ENCODE measurements at places on chromosomes 3 and 15.

- H3K27me3 ChIP-seq, result no peaks in the 10 kb centered on the region
- H3K36me3 ChIP-seq, result peaks cover 11% of the 10 kb centered on the region
- H3K27ac ChIP-seq, result no peak overlapping the region
- DNase-seq, result no peak
- no peaks in the 10 kb centered on the region for H3K4me1 ChIP-seq
- H3K4me3 ChIP-seq, result no peak overlapping the region
These were observed 8.6 kb downstream of the SPG11 start for GRCh38 chr15:44654858-44655257.

GRCh38 chr3:59304296-59304695, 254.5 kb upstream of the CFAP20DC start:
- no peak overlapping the region for H3K27ac ChIP-seq
- H3K4me1 ChIP-seq, result no peaks in the 10 kb centered on the region
- H3K27me3 ChIP-seq, result no peaks in the 10 kb centered on the region
- no peak overlapping the region for H3K4me3 ChIP-seq

DNA sequence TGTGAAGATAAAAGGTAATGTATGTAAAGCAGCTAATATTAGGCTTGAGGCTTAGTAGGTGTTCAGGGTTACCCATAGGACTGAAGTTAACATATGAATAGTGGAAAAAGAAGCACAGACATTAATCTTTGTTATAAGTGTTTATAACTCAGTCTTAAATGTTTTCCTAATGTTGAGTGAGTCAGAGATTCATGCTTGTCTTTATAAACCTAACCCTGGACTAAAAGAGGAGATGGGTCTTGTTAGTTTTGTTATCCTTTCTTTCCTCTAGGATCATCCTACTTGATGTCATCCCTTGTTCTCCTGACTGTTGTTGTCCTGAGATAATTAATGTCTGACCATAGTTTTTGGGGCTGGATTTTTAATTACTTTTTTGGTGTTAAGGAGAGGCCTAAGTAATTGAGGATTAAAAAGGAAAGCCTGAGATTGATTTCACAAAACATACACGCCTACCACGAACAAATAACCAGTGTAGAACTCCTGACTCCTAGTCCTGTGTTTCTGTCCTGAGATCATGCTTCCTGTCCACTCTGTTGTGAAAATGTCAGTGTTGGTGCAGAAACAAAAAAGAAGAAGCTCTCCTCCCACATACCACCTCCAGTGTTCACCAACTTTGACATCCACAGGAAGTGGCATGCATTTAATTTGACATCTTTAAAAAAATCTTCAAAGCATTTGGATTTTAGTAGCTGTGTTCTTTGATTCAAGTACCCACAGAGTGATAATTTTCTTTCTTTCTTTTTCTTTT, 8.4 kb downstream of the MITF start:
- H3K36me3 ChIP-seq, result no peaks in the 10 kb centered on the region
- no peak overlapping the region for H3K4me3 ChIP-seq
- DNase-seq, result no peak
- H3K4me1 ChIP-seq, result no peaks in the 10 kb centered on the region

DNA sequence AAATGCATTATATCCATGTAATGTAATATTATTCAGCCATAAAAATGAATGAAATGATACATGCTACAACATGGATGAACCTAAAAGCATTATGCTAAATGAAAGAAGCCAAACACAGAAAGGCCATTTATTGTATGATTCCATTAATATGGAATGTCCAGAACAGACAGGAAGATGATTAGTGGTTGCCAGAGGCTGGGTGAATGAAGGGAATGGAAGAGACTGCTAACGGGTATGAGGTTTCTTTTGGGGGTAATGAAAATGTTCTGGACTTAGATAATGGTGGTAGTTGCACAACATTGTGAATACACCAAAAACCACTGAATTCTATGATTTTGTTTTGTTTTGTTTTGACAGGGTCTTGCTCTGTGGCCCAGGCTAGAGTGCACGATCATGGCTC, 61.6 kb upstream of the MAP4 start:
- no peak overlapping the region for H3K4me3 ChIP-seq
- no peaks in the 10 kb centered on the region for H3K27me3 ChIP-seq
- H3K27ac ChIP-seq, result no peak overlapping the region
- DNase-seq, result no peak
- no peaks in the 10 kb centered on the region for H3K36me3 ChIP-seq
- H3K4me1 ChIP-seq, result peaks cover 28% of the 10 kb centered on the region

GRCh38 chr15:33115191-33115861, 79.2 kb downstream of the FMN1 start:
- no peak overlapping the region for H3K27ac ChIP-seq
- H3K4me1 ChIP-seq, result no peaks in the 10 kb centered on the region
- no peak overlapping the region for H3K4me3 ChIP-seq
- no peak for DNase-seq
- H3K36me3 ChIP-seq, result no peaks in the 10 kb centered on the region

- no peaks in the 10 kb centered on the region for H3K27me3 ChIP-seq
- DNase-seq, result no peak
- H3K27ac ChIP-seq, result peak overlapping the region; percentile 65
- H3K36me3 ChIP-seq, result no peaks in the 10 kb centered on the region
- peaks cover 52% of the 10 kb centered on the region for H3K4me1 ChIP-seq
These were observed 25.4 kb downstream of the PPM1L start for GRCh38 chr3:160781402-160781801.

DNA sequence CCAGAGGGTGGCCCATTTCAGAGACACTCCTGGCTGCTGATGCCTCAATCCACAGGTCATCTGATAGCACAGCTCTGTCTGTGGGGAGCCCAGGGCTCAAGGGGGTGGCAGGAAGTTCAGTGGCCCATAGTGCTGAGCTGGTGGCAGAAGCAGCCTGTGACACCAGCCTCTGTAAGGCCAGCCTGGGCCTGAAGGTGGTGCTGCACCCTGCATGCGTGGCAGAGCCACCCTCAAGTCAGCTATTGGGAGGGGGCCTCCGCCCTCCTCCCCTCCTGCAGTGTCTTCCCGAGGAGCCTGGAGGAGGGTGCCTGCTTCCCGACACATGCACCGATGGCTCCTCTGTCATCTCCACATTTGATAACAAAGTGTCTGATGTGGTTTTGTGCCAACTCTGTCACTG, 3.0 kb downstream of the PLA1A start:
- H3K36me3 ChIP-seq, result no peaks in the 10 kb centered on the region
- H3K27ac ChIP-seq, result no peak overlapping the region
- DNase-seq, result no peak

- no peaks in the 10 kb centered on the region for H3K27me3 ChIP-seq
- no peaks in the 10 kb centered on the region for H3K4me1 ChIP-seq
These were observed 50.9 kb upstream of the BHLHE40 start for GRCh38 chr3:4928277-4928789.

GRCh38 chr3:169204751-169205150, 458.8 kb downstream of the MECOM start:
- peaks cover 6% of the 10 kb centered on the region for H3K4me1 ChIP-seq
- no peak overlapping the region for H3K4me3 ChIP-seq

- H3K4me3 ChIP-seq, result no peak overlapping the region
- no peak overlapping the region for H3K27ac ChIP-seq
- H3K36me3 ChIP-seq, result no peaks in the 10 kb centered on the region
- no peaks in the 10 kb centered on the region for H3K4me1 ChIP-seq
- no peak for DNase-seq
These were observed 18.3 kb downstream of the LMCD1 start for GRCh38 chr3:8519774-8520448.

DNA sequence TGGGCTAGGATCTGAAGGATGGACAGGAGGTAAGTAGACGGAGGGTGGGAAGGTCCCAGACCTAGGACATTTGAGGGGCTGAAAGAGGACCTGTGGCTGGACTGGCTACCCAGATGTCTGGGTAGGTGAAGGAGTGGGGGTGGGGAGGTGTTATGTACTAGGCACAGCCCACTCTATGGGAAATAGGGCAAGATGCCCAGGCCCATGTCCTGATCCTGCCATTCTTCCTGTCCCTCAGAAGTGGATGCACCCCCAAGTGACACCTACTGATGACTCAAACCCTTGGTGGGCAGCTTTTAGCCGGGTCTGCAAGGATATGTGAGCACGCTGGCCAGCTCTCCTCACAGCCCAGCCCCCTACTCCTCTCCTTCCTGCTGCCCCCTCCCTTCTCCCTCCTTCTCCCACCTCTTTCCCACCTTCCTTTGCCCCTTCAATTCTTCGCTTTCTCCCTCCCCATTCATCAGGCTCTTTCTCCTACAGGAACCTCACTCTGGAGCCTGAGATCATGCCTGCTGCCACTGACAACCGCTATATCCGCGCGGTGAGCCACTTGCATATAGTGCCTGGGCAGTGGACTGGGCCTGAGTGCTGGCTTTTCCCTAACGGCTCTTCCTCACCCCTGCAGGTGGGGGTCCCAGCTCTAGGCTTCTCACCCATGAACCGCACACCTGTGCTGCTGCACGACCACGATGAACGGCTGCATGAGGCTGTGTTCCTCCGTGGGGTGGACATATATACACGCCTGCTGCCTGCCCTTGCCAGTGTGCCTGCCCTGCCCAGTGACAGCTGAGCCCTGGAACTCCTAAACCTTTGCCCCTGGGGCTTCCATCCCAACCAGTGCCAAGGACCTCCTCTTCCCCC, 5.2 kb downstream of the ACY1 start:
- peaks cover 8% of the 10 kb centered on the region for H3K36me3 ChIP-seq
- DNase-seq, result no peak
- H3K4me1 ChIP-seq, result peaks cover 10% of the 10 kb centered on the region
- H3K4me3 ChIP-seq, result no peak overlapping the region

- DNase-seq, result no peak
- H3K36me3 ChIP-seq, result no peaks in the 10 kb centered on the region
- no peaks in the 10 kb centered on the region for H3K4me1 ChIP-seq
- H3K27me3 ChIP-seq, result no peaks in the 10 kb centered on the region
- H3K4me3 ChIP-seq, result no peak overlapping the region
- no peak overlapping the region for H3K27ac ChIP-seq
These were observed 44.6 kb downstream of the CMTM6 start for GRCh38 chr3:32457971-32458471.

DNA sequence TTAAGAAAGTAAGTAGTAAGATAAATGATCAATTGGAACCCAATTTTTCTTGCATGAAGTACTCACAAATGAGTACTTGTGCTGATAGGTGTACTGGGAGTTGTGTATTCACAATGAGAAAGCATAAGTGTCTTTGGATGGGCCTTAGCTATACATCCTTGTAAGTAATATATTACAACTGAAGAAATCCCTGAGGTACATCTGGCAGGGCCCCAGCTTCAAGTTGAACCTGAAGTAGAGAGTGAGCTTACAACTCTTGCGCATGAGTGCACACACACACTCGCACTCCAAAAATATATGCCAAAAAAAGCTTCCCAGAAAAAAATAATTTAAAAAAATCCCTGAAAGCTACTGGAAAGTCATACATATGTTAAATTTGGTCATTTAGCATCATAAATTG, 222.5 kb downstream of the ROBO2 start:
- no peak overlapping the region for H3K4me3 ChIP-seq
- no peaks in the 10 kb centered on the region for H3K36me3 ChIP-seq
- H3K27me3 ChIP-seq, result no peaks in the 10 kb centered on the region
- no peaks in the 10 kb centered on the region for H3K4me1 ChIP-seq
- H3K27ac ChIP-seq, result no peak overlapping the region
- no peak for DNase-seq

GRCh38 chr15:94234300-94234699, 2.9 kb downstream of the MCTP2 start:
- peaks cover 12% of the 10 kb centered on the region for H3K4me1 ChIP-seq
- no peak overlapping the region for H3K27ac ChIP-seq
- DNase-seq, result no peak
- no peaks in the 10 kb centered on the region for H3K36me3 ChIP-seq
- no peaks in the 10 kb centered on the region for H3K27me3 ChIP-seq

GRCh38 chr3:37765591-37766488, 95.8 kb upstream of the CTDSPL start:
- no peaks in the 10 kb centered on the region for H3K36me3 ChIP-seq
- no peak overlapping the region for H3K4me3 ChIP-seq
- no peaks in the 10 kb centered on the region for H3K27me3 ChIP-seq
- H3K27ac ChIP-seq, result peak overlapping the region; percentile 77
- peak; percentile 75 for DNase-seq

DNA sequence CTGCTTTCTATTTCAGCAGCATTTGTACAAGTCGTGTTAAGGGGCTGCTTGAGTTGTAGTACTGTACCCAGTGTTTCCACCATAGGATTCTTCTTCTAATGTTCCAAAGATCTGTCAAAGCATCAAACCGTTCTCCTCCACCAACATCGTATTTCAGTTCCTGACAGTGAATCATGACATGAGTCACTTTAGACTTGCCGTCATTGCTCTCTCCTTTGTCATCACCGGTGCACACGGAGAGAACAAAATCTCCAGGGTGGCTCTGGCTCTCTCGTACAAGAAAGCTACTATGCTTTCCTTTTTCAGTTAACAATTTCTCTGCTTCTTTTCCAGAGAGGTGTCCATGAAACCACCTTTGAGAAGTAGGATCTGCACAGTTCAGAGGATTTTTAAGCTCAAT, 270.9 kb upstream of the CCDC54 start:
- H3K27me3 ChIP-seq, result no peaks in the 10 kb centered on the region
- no peaks in the 10 kb centered on the region for H3K4me1 ChIP-seq
- no peak overlapping the region for H3K27ac ChIP-seq
- DNase-seq, result no peak
- H3K4me3 ChIP-seq, result no peak overlapping the region

DNA sequence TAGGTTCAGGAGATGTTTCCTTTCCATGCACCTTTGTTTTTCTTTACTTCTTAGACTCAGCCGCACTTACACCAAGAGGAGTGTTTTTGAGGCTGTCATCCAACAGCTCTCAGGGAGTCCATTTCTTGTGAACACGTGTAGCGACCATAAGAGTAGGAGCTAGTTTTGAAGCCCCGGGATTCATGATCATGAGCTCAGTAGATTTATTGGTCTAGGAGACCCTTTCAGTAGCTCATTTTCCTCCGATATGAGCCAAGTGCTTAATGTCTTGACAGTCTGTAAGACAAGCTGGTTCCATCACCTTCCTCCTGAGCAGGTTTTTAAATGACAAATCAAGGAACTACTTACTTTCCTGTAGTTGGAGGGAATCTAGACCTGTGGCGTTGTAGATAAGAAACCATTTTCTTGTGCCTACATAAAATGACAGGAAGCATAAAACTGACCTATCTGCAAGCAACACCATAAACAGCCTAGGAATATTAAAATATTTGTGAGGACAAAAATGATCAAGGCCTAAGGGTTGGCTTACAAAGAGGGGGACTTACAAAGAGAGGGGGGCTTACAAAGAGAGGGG, 172.6 kb upstream of the BHLHE40 start:
- no peak for DNase-seq
- H3K27me3 ChIP-seq, result no peaks in the 10 kb centered on the region

- H3K27ac ChIP-seq, result no peak overlapping the region
- DNase-seq, result no peak
- no peaks in the 10 kb centered on the region for H3K36me3 ChIP-seq
- H3K27me3 ChIP-seq, result no peaks in the 10 kb centered on the region
These were observed 6.3 kb downstream of the ZNF774 start for GRCh38 chr15:90358124-90359033.

GRCh38 chr3:148101061-148101460, 596.6 kb upstream of the AGTR1 start:
- no peaks in the 10 kb centered on the region for H3K4me1 ChIP-seq
- no peak for DNase-seq
- H3K36me3 ChIP-seq, result no peaks in the 10 kb centered on the region
- no peak overlapping the region for H3K4me3 ChIP-seq
- H3K27me3 ChIP-seq, result no peaks in the 10 kb centered on the region
